Fibroblast of mammary gland (primary cell): ENCODE measurements at places on chromosomes 5 and 9.
A peak's percentile ranks its signal among the peaks of the same experiment; 100 is the strongest.

- DNase-seq: peak; percentile 39
Measured at GRCh38 chr9:129932303-129933151, 97.3 kb downstream of the USP20 start.

- no peak for DNase-seq
Measured at GRCh38 chr9:124496463-124496862, 10.7 kb downstream of the NR5A1 start.

DNA sequence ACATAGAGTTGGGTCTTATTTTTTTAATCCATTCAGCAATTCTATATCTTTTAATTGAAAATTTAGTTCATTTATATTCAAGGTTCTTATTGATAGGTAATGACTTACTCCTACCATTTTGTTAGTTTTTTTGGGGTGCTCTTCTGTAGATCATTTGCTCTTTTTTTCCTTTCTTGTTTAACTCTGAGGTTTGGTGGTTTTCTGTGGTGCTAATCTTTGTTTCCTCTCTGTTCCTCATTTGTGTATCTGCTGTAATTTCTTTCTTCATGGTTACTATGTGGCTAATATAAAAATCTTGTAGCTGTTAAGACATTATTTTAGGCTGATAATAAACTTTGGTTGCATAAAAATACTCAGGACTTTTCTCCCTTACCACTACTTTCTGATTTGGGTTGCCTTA, 181.6 kb upstream of the DMRTA1 start:
- DNase-seq: no peak

DNA sequence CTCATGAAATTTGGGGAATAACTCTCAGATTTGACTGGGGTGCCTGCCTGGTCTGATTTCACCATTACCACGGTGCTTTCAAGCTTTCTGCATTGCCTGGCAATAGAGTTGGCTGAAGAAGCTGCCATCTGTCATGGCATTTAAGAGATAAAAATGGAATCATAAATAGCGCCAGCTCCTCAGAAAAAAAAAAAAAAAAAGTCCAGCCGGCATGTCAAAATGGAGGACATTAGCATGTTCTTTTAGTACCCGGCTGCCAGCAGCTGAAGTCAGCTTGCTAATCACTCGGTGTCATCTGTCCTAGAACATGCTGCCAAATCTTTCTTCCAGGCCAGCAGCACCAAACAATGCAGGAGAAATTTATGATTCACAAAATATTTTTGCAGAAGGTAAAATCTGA, 57.7 kb upstream of the CER1 start:
- no peak for DNase-seq

GRCh38 chr5:169131616-169132301, 169.2 kb downstream of the SLIT3 start:
- no peak for DNase-seq

DNA sequence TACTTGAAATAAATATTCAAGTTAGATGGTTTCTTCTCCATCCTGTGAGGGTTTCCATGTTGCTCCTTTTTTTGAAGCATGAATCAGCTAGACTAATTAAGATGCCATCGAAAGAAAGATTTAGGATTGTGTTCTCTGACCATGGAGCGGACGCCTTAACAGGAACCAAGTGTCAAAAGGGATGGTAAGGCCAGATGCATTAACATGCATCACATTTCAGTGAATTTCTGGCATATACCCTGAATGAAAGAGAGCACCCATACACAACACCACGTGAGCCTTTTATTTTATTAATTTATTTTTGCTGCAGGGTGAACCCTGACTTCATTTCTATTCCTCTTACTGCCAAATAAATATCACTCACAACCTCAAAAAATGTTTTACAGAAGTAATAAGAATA, 1045.3 kb upstream of the ARRDC3 start:
- DNase-seq: no peak

GRCh38 chr5:20331826-20332225, 343.8 kb upstream of the CDH18 start:
- DNase-seq: no peak

DNA sequence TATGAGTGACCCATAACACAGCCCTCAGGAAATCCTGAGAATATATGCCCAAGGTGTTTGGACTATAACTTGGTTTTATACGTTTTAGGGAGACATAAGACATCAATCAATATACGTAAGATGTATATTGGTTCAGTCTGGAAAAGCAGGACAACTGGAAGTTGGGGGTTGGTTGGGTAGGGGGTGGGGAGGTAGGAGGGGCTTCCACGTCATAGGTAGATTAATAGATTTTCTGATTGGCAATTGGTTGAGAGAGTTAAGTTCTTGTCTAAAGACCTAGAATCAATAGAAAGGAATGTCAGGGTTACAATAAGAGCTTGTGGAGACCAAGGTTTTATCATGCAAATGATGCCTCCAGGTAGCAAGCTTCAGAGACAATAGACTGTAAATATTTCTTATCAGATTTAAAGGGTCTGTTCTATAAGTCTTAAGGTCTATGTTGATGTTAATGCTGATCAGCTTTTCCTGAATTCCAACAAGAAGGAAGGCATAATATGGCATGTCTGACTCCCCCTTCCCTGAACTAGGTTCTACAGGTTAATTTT, 2267.7 kb upstream of the ACO1 start:
- DNase-seq: no peak

DNA sequence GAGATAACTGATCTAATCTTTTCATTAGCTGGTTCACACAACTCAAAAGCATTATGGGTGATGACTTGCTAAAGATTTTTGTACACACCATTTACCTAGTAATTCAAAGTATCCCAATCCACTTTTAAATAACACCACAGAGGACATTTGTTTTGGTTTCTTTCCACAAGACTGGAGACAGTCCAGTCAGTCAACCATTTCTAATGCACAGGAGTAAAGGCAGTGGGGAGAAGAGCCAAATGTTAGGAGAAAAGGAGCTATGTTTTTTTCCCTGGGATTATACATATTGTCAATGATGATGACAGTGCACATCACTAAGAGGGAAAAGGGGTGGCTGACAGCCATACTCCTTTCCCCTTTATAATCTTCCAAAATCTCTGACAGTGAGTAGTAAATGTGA, 240.9 kb downstream of the GABRB2 start:
- DNase-seq: no peak

GRCh38 chr9:13731637-13732036, 452.1 kb upstream of the MPDZ start:
- no peak for DNase-seq

GRCh38 chr5:142320851-142321560, 3.8 kb downstream of the SPRY4 start:
- DNase-seq: no peak

DNA sequence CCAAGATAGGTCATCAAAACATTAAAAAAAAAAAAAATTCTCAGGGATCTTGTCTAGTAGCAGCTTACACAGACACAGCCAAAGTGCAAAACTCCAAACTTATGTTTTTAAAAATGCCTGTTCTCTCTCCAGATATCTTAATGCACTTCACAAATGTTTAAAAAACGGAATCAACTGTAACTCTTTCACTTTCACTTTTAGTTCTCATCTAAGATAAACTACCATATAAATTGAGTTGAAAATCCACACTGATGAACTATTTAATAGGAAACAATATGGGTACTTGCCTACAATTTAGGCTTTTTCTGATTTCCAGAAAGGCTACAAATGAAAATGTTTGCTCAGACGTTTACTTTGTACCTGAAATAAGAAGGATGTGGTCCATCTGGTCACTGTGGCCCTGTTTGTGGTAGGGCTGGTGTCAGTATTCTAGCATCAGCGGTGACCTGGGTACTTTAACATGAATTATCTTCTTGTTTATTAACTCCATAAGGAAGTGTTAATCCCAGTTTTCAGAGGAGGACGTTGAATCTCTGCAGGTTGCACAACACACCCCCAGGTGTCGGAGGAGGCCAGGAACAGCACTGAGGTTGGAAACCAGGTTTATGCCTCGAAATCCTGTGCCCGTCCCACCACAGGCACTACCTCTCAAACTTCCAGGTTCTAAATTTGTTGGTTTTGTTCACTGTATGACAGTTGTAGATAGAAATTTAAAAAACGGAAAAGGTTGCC, 13.3 kb upstream of the LPCAT1 start:
- no peak for DNase-seq

DNA sequence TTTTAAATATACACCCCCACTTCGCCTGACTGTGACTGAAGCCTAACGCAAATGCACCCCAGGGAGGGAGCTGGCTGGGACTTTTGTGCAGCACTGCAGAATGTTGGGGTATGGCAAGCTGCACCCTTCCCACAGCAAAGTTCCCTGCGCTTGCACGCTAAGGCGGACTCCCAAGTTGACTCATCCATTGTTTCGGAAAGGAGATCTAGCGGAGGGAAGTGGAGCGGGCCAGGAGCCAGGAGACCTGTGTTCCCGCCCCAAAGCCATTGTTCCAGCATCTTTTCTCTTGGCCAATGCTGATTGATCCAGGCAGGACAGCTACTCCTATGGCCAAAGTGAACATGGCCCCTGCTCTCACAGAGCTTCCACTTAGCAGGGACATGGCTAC, 202.9 kb downstream of the AOPEP start:
- DNase-seq: no peak

DNA sequence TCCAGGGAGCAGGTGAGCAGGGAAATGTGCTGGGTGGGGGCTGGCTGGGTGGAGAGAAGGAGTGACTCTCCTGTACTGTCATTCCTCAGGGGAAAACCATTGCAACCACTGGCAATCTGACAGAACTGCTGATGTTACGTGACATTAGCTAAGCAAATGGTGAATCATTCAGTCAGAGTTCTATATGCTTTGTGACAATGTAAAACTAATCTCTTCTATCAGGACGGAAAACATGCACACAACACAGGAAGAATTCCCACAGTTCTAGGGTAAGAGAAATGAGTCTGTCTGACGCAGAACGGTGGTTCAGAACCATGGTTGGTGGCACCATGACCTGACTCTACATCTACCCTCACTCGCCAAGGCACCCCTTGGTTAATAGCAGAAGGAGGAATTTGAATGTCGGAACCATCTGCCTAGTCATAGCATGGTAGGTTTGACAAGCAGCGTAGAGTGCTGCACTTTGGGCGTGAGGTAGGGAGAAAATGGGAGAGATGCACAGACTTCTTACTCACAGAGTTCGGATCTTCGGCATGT, 243.6 kb upstream of the PANK3 start:
- DNase-seq: peak; percentile 72

DNA sequence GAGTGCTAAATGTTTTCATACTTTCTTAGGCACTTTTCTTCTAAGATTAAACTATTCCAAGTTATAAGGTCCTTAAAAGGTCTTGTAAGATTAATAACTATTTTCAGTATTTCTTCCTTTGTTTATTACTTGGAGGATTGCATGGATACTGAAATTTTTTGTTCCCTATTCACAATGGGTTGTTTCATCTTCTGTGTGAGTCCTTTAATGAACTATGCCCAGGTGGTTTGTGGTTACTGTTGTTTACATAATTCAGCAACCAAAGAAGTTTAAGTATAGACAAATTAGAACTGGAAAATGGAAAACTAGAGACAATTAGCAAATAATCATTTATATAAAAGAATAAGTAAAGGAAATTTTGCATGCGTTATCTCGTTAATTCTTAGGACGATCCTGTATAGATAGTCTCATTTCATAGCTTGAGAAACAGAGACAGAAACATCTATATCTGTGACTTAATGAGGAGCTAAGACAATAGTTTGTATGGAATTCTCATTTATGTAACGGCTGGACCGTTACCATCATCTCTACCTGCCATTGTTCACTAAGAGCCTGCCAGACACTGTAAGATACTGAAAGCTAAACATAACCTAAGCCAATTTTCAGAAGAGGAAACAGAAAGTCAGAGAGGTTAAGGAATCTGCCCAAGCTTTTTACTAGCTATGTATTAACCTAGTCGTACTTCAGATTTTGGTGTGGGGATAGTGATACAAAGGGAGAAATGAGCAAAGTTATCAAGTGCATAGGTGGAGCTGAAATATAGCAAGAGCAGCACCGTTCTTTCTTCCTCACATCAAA, 148.2 kb downstream of the PAM start:
- DNase-seq: peak; percentile 9

GRCh38 chr5:120159155-120159554, 304.9 kb upstream of the PRR16 start:
- no peak for DNase-seq

- DNase-seq: no peak
Measured at GRCh38 chr5:83496626-83497025, 25.1 kb downstream of the VCAN start.

DNA sequence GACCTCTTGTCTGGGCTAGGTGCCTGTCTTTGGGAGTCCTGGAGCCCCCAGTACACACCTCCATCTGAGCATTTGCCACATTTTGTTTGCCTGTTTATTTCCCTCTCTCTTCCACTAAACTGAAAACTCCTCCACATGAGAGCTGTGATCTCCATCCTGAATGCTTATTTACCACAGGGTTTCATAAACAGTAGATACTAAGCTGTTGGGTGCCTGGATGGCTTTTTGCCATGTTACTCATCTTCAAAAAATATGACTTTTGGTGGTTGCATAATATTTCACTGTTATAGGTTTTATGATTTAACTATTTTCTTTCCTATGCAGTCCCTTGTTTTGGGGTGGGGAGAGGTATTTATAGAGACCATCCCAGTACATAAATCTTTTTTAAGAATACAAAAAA, 99.6 kb downstream of the APBA1 start:
- peak; percentile 42 for DNase-seq

- no peak for DNase-seq
Measured at GRCh38 chr9:71541436-71541835, 226.9 kb downstream of the CEMIP2 start.

GRCh38 chr9:72977670-72978069, 24.8 kb upstream of the ALDH1A1 start:
- DNase-seq: no peak

DNA sequence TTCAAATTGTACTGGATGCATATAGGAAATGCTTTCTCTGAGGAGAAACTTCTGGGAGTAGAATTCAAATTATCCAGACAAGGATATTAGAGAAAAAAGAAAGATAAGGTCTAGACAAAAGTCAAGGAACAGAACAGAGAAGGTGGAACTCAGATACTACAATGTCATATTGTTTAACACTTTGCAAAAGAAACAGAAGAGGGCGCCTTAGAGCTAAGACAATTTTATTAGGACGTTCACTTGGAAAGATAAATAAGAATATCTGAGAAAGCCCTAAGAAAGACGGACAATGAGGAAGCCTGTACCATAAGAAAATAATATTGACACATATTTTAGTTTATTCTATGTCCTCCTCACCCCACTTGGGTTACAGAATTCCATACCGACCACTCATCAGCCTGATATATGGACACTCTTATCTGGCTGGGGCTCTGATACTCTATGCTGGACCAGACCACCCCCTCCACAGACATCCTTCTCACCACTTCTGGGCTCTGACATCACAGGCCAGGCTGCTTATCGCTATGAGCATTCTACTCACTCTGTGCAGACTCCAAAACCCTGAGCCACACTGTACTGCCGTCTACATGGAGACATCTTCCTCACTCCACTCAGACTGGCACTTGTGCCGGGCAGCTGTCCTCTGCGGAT, 9.1 kb upstream of the AK3 start:
- peak; percentile 57 for DNase-seq

DNA sequence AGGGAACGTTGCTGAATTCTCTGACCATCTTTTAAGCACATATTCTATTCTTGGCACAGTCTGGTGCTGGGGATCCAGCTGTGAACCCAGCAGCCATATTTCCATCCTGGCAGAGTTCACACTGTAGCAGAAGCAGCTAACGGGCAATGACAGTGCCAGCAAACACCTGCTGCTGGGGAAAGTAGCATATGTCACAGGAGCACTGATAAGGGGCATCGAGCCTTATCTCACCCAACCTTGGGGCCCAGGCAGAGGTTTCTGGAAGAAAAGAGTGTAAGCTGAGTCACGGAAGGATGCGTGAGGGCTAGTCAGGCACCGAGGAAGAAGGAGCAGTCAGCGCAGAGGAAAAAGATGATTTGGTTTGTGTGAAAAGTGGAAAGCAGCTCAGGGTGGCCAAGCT, 1.1 kb downstream of the NDOR1 start:
- no peak for DNase-seq
